DMS79 treated with DMSO at 0.1 percent for 48 hours (cell line): ENCODE measurements at places on chromosomes 11 and 22.

DNA sequence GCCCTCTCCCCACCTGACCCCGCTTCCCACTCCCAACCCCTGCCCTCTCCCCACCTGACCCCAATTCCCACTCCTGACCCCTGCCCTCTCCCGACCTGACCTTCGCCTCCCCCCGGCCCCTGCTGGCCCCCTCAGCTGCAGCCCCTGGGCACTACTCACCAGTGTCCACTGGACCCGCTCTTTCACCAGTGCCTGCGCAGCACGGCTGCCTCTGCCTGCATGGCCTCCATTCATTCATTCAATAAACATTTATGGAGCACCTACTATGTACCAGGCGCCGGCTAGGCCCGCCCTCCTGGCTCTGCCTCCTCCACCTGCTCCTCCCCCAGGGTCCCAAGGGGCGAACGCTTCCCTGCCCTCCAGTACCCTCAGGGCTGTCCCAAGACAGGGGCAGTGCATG, 42.6 kb downstream of the ELFN2 start:
- DNase-seq: no peak

DNA sequence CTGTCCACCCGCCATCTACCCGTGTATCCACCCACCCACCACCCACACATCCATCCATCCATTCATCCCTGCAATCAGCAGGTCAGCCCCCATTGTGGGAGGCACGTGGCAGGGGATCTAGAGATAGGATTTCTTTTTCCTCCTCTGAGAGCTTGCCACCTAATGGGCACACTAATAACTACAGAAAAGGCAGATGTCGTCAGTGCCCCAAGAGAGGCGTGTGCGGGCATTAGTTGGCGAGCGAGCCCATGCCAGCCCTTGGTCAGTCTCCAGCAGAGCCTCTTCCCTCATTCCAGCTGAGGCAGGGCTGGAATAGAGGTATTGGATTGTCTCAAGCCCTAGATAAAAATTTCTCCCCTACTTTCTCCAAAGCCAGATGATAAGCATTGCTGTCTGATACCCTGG, 9.7 kb downstream of the USP2 start:
- DNase-seq: peak; percentile 33

GRCh38 chr11:43517518-43517917, 158.8 kb downstream of the TTC17 start:
- no peak for DNase-seq

GRCh38 chr11:78015878-78016277, 7.2 kb downstream of the KCTD14 start:
- DNase-seq: no peak

DNA sequence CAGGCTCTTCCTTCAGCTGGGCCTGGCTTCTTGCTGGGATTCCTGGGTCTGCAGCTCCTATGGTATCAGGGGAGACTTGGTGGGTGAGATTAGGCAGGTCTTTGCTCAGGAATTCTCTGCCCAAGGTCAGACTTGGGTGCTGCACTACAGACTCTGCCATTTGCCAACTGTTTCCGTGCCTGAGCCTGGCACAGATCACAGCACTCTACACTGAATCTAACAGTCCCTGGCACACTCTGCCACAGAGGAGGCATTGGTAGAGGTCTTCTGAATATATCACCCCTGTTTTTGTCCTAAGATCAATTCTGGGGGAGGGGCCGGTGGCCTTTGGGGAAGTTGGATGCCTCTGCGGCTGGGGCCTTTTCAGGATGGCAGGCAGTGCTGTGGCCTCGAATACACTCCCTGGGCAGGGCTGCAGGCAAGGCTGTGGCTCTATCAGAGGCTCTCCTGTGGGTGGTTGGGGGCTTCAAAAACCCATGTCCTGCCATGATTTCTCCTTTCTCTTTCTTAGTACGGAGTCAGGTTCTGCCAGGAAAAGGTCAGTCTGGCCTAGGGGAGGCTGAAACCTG, 115.0 kb upstream of the NARS2 start:
- DNase-seq: no peak

DNA sequence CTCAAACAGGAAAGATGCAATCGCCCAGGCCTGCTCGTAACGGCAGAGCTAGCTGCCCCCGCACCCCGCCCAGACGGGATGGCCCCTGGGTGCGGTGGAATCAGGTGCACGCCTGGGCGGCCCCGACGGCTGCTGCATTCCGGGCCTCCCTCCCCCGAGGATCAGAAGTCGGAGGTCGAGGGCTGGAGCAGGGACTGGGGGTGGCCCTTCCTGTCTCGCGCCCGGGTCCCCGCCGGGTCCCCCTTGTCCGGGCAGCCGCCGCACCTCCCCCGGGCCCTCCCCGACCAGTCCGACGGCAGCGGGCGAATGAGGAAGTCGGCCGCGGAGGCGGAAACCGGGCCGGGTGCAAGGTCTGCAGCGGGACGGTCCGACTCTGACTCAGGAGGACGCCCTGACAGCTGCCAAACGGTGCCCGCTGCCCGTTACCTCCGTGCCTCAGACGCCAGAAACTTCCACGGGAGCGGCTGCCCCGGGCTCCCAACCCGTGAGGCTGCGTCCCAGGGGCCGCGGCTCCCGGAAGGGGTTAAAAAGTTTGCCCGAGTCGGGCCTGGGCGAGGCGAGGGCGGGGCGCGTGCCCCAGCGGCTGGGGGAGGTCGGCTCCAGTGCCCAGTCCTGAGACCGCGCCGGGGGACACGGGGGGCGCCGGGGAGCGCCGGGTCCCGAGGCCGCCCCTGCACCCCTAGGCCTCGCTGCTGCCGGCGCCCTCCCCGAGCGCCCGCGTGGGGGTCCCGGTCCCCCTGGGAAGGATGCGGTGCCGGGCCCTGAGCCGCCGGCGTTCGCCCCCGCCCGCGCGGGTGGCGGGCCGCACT, 663 bp downstream of the MYH9 start:
- DNase-seq: no peak

- no peak for DNase-seq
Measured at GRCh38 chr11:14612694-14613093, 30.9 kb upstream of the PDE3B start.

GRCh38 chr11:71311176-71311925, 59.0 kb upstream of the SHANK2 start:
- no peak for DNase-seq

GRCh38 chr22:29871684-29872083, 11.3 kb upstream of the MTMR3 start:
- DNase-seq: peak; percentile 12

DNA sequence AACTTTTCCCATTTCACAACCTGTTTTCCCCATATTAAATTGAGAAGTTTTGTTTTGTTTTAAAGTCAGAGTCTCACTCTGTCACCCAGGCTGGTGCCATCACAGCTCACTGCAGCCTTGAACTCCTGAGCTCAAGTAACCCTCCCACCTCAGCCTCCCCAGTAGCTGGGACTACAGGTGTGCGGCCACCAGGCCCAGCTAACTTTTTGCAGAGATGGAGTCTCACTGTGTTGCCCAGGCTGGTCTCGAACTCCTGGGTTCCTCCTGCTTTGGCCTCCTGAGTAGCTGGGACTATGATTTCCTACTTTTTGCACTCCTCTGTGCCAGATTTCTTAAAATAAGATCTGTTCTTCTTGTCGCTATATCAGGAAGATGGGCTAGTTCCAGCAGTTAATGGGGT, 44.9 kb downstream of the GNB1L start:
- no peak for DNase-seq

GRCh38 chr11:10887307-10887706, 29.5 kb upstream of the ZBED5 start:
- DNase-seq: no peak

DNA sequence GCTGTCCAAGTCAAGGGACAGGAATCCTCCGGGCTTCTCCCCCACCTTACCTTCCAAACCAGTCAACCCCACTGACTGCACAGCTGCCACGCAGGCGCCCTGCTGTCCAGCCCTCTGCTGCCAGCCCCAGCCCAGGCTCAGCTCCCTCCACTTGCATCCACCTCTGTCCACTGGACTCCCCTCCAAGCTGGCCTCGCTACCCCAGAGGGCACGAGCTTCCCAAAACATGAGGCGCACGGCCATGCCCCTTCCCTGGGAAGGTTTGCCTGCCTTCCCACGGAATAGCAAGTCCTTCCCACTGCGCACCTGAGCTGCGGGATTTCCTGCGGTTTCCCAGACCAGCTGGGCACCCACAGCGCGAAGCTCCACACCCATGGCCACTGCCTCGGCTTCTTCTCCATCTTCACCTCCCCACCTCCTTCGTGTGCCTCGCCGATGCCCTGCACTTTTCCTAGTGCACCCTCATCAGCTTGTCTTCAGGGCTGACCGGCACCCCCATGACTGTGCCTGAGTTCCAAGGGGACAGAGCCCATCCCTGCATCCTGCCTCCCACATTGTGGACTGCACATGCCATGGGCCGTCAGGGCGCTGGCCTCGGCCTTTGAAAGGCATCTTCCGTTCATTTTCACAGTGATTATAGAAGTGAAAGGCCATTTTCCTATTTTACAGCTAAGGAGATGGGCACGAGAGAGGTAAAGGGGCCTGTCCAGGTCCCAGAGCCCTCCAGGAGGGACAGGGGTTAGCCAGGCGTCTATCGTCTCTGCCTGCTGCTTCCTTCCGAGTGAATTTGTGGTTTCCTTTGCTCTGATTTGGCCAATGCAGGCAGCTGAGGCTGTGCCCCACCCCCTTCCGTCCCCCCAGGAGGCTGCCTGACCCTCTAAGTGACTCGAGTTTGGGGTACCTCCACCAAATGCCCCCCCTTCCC, 16.4 kb downstream of the IFITM10 start:
- no peak for DNase-seq

GRCh38 chr11:90178751-90179150, 44.1 kb downstream of the CHORDC1 start:
- no peak for DNase-seq
